Ascending aorta (tissue), 2 donors: ENCODE measurements at places on chromosomes 2 and 18. TPM values are rescaled to one million over a fixed set of nuclear protein-coding genes. Genes with fewer than 3 reads are reported as not detected.

ST8SIA3 gene
- total RNA-seq: not detected

CD207 gene
- not detected for total RNA-seq

SCN9A gene
- total RNA-seq: 5.5 TPM

TRIB2 gene
- total RNA-seq: 55.6 TPM

APCDD1 gene
- 77.0 TPM for total RNA-seq

IHH gene
- not detected for total RNA-seq

RNF152 gene
- 9.6 TPM for total RNA-seq

SKA1 gene
- total RNA-seq: not detected

MDH1B gene
- not detected for total RNA-seq

ACTG2 gene
- total RNA-seq: 134 TPM

CYP27A1 gene
- total RNA-seq: 53.1 TPM

HOXD1 gene
- total RNA-seq: 9.8 TPM

- no peak overlapping the region for H3K4me3 ChIP-seq
- H3K27ac ChIP-seq: no peak overlapping the region
- H3K4me1 ChIP-seq: no peaks in the 10 kb centered on the region
Measured at GRCh38 chr2:57396355-57397098, 650.1 kb upstream of the VRK2 start.

- no peak for DNase-seq
Measured at GRCh38 chr18:79730804-79731203, 51.2 kb downstream of the CTDP1 start.

GRCh38 chr2:32212295-32212694 is 46.6 kb downstream of the SLC30A6 start:
- H3K4me1 ChIP-seq: no peaks in the 10 kb centered on the region
- DNase-seq: no peak
- H3K4me3 ChIP-seq: no peak overlapping the region
- H3K36me3 ChIP-seq: peaks cover 16% of the 10 kb centered on the region

GRCh38 chr18:5895299-5895875 is at the start of gene TMEM200C:
Gene TMEM200C (minus strand): TSS chr18:5895522. CDS start chr18:5892063, 3,459 bp downstream.
- H3K27me3 ChIP-seq: peaks cover 15% of the 10 kb centered on the region
- no peaks in the 10 kb centered on the region for H3K36me3 ChIP-seq
- no peaks in the 10 kb centered on the region for H3K4me1 ChIP-seq
- H3K4me3 ChIP-seq: peak within 1 kb of the TSS; percentile 58
- no peak for DNase-seq

DNA sequence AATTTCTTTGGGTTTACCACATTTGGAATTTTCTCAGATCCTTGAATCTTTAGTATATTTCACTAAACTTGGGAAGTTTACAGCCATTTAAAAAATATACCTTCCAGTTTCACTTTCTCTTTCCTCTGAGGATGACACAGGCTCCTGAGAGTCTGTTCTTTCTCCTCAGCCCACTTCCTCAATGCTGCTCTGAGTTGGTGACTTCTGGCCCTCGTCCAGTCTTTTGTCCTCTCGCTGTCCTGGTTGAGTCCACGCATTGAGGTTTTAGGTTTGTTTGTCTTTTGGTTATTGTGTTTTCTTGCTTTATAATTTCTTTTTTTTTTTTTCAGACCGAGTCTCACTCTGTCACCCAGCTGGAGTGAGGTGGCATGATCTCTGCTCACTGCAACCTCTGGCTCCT is 40.7 kb upstream of the GALR1 start:
- H3K36me3 ChIP-seq: no peaks in the 10 kb centered on the region
- H3K4me1 ChIP-seq: no peaks in the 10 kb centered on the region
- no peak overlapping the region for H3K4me3 ChIP-seq

GRCh38 chr2:19131871-19132270 is 226.6 kb downstream of the OSR1 start:
- no peaks in the 10 kb centered on the region for H3K27me3 ChIP-seq
- H3K27ac ChIP-seq: no peak overlapping the region
- peaks cover 3% of the 10 kb centered on the region for H3K4me1 ChIP-seq
- no peaks in the 10 kb centered on the region for H3K36me3 ChIP-seq

DNA sequence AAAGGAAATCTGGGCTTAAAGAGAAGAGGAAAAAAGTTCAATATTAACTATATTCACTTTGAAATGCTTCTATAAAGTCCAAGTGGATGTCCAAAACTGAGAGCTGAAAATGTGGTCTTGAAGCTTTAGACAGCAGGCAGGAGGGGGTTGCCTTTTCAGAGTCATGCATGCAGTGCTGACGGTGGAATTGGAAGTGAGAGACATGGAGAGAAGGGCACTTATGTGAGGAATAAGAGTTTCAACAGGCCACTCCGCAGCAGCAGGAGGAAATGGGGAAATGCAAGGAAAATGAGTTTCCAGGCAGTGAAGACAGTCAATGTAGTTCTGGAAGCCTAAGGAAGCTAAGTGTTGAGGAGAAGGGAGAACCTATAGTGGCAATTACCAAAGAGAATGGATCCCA is 33.0 kb upstream of the LRRC30 start:
- H3K36me3 ChIP-seq: no peaks in the 10 kb centered on the region
- no peaks in the 10 kb centered on the region for H3K27me3 ChIP-seq
- no peak for DNase-seq
- no peak overlapping the region for H3K4me3 ChIP-seq
- H3K27ac ChIP-seq: no peak overlapping the region

- no peaks in the 10 kb centered on the region for H3K4me1 ChIP-seq
- H3K27ac ChIP-seq: no peak overlapping the region
- H3K27me3 ChIP-seq: no peaks in the 10 kb centered on the region
- H3K36me3 ChIP-seq: no peaks in the 10 kb centered on the region
Measured at GRCh38 chr2:60353406-60353800, 200.1 kb downstream of the BCL11A start.

DNA sequence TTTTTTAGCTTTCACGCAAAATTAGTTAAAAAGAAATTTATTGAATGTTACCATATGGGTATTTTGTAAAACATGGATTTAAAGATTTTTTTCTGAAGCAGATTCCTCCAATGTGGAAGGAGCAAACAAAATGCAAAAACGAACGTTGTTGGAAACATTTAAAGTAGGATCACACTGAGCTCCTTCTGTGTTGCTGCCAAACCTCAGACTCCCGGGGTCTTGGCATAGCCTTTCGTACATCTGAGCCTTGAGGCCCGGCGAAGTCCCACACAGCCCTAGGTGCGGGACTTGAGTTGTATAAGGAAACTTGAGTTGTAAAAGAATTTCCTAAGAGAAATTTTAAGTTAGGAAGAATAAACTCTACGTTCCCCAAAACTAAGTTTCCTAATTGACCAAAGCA is 52.0 kb upstream of the CD226 start:
- H3K27me3 ChIP-seq: no peaks in the 10 kb centered on the region
- H3K4me1 ChIP-seq: peaks cover 2% of the 10 kb centered on the region

DNA sequence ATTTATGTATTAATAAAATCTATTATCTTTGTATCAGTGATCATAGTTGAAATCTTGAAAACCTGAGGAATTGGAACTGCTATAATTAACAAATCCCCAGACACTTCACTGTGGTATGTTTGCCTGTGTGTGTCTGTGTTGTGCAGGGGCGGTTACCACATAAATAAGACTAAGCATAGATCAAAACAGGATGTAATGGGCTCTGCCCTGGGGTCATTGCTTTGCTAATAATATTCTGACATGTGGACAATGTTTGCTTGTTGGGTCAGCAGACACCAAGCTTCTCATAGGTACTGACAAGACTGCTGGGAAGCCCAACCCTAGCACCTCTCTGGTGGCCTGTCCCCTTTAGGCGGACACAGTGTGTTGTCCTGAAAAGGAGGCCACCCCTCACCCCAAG is 35.8 kb upstream of the DOK6 start:
- no peaks in the 10 kb centered on the region for H3K4me1 ChIP-seq
- no peaks in the 10 kb centered on the region for H3K36me3 ChIP-seq
- H3K4me3 ChIP-seq: no peak overlapping the region
- no peak overlapping the region for H3K27ac ChIP-seq

DNA sequence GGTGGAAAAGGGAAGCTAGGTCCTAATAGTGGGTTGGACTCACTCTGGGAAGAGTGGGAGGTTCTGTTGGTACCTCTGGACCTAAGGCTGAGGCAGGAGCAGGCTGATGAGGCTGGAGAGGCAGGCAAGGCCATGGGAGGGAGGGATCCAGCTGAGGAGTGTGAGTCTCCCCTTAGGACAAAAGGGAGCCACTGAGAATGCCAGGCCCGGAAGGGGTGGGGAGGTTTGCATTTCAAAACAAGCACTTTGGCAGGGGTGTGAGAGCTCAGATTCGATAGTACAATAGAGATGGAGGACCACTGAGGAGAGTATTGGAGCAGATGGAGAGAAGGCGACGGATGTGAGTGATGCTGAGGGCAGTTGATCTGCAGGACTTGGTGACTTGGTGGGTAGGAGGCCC is 132.1 kb upstream of the CAPN13 start:
- DNase-seq: no peak
- H3K27ac ChIP-seq: no peak overlapping the region
- H3K36me3 ChIP-seq: no peaks in the 10 kb centered on the region
- no peak overlapping the region for H3K4me3 ChIP-seq

- H3K36me3 ChIP-seq: no peaks in the 10 kb centered on the region
- DNase-seq: no peak
- no peaks in the 10 kb centered on the region for H3K27me3 ChIP-seq
- H3K27ac ChIP-seq: no peak overlapping the region
- peaks cover 8% of the 10 kb centered on the region for H3K4me1 ChIP-seq
Measured at GRCh38 chr2:64939332-64939917, 49.8 kb upstream of the SLC1A4 start.

- H3K36me3 ChIP-seq: no peaks in the 10 kb centered on the region
- no peaks in the 10 kb centered on the region for H3K4me1 ChIP-seq
- H3K27ac ChIP-seq: no peak overlapping the region
Measured at GRCh38 chr2:15975676-15976075, 35.3 kb downstream of the MYCN start.
